ENCODE measurements at places on chromosomes 13 and 19.

DNA sequence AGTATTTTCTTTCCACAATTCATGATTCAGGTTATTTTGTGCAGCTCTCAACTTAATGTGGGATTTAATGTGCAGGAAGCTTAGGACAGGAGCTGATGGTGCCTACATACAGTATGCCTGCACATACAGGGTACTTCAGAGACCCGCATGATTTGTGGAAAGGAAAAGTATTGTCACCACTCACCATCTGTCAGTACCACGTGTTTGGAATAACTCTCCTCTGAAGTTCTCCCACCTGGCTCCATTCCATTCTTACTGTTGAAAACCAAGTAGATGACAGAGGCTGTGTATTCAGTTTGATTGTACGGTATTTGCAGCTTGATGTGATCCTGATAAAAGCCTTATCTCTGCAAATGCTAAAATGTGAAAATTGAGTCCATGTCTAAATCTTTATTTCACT is 85.7 kb downstream of the ZAR1L start:
- DNase-seq, result no peak

DNA sequence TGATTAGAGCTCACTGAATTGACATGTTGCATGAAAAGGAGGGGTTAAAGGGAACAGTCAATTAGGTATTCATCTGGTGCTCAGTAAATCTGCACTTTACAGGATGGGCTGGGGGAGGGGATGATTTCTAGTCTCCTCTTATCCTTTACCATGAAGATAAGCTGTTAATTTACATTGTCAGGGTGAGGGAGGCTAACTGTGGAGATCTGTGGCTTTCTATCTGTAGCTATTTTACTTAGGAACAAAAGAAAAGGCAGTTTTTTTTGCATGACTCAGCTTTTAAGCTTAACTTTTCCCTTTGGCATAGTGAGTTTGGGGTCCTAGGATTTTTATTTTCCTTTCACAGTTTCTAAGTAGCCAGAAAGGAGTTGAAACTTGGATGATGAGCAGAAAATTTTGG is 253.3 kb downstream of the LMO7 start:
- DNase-seq, result no peak

GRCh38 chr19:50204811-50205675 is 1.6 kb downstream of the MYH14 start:
- no peak for DNase-seq

- no peak for DNase-seq
Observed at GRCh38 chr13:79307433-79307861, 98.6 kb downstream of the RBM26 start.
